ENCODE measurements at places on chromosomes 6 and 20. TPM values are rescaled to one million over a fixed set of nuclear protein-coding genes. Genes with fewer than 3 reads are reported as not detected.

Gene CRISP2
- total RNA-seq = 22.7 TPM

Gene ASXL1
- total RNA-seq = 106 TPM

Gene RNF182
- not detected for total RNA-seq

Gene LPA
- 0.85 TPM for total RNA-seq

Gene BPI
- 0.41 TPM for total RNA-seq

Gene CEP162
- total RNA-seq = 4.5 TPM

Gene DNMT3B
- 0.41 TPM for total RNA-seq

Gene OTOR
- not detected for total RNA-seq

Gene RAB22A
- total RNA-seq = 20.4 TPM

Gene MOG
- not detected for total RNA-seq

Gene LGSN
- total RNA-seq = not detected

Gene CFAP206
- total RNA-seq = 10.5 TPM

Gene ZSCAN23
- total RNA-seq = 5.3 TPM

Gene FAM83D
- 10.2 TPM for total RNA-seq

Gene RIOK1
- 17.5 TPM for total RNA-seq

Gene MMP24
- total RNA-seq = 1.7 TPM

Gene ERVFRD-1
- total RNA-seq = not detected

Gene CCR6
- not detected for total RNA-seq

Gene PGC
- total RNA-seq = 18.4 TPM

Gene CRISP3
- total RNA-seq = 0.28 TPM

Gene TCF15
- total RNA-seq = 0.68 TPM

Gene COL9A3
- 5.8 TPM for total RNA-seq

Gene SPATA2
- 15.2 TPM for total RNA-seq

Gene PTGIS
- total RNA-seq = 12.9 TPM

Gene TOX2
- 8.8 TPM for total RNA-seq

Gene WFDC5
- total RNA-seq = 1.0 TPM

Gene C6orf15
- total RNA-seq = not detected

Gene RAD21L1
- 3.0 TPM for total RNA-seq

Gene PRICKLE4
- 11.6 TPM for total RNA-seq

Gene HEY2
- 1.0 TPM for total RNA-seq

Gene SLC2A10
- 54.9 TPM for total RNA-seq

Gene PSORS1C2
- total RNA-seq = not detected

Gene SLC32A1
- total RNA-seq = not detected

Gene COL21A1
- 4.8 TPM for total RNA-seq

Gene MROH8
- 5.2 TPM for total RNA-seq

Gene SLC22A23
- total RNA-seq = 53.1 TPM

Gene SSTR4
- not detected for total RNA-seq

Gene CCN5
- 64.3 TPM for total RNA-seq

Gene CST7
- total RNA-seq = 3.6 TPM

Data from prostate gland (tissue), 2 donors.